H9 (cell line): ENCODE measurements at places on chromosomes 5 and 9. TPM values are rescaled to one million over a fixed set of nuclear protein-coding genes. Genes with fewer than 3 reads are reported as not detected.

Gene WWC1
- 28.2 and 30.7 TPM in 2 replicates for total RNA-seq

Gene DOK3
- 15.9 and 16.4 TPM in 2 replicates for total RNA-seq

Gene LRRC70
- total RNA-seq = 0.55 and 1.1 TPM in 2 replicates

Gene IDNK
- total RNA-seq = 0.59 and 1.4 TPM in 2 replicates

Gene GKAP1
- total RNA-seq = 5.4 and 6.2 TPM in 2 replicates

Gene CAVIN4
- 6.8 and 7.3 TPM in 2 replicates for total RNA-seq

Gene SLC6A3
- total RNA-seq = 0.50 and 0.61 TPM in 2 replicates

Gene NLN
- total RNA-seq = 126 and 137 TPM in 2 replicates

- H3K4me1 ChIP-seq = no peaks in the 10 kb centered on the region
- DNase-seq = no peak
- H3K36me3 ChIP-seq = no peaks in the 10 kb centered on the region
- no peak overlapping the region for H3K4me3 ChIP-seq
Measured at GRCh38 chr9:116152390-116152789, 1.2 kb upstream of the PAPPA start.

GRCh38 chr9:27519466-27520465 is 4.3 kb upstream of the IFNK start:
- H3K27me3 ChIP-seq = no peaks in the 10 kb centered on the region
- H3K4me3 ChIP-seq = no peak overlapping the region
- H3K4me1 ChIP-seq = no peaks in the 10 kb centered on the region; the same call in 1 of the 2 replicates
- DNase-seq = no peak
- no peaks in the 10 kb centered on the region for H3K36me3 ChIP-seq

- DNase-seq = no peak
- no peaks in the 10 kb centered on the region for H3K36me3 ChIP-seq
- H3K27me3 ChIP-seq = no peaks in the 10 kb centered on the region
- no peak overlapping the region for H3K27ac ChIP-seq
- no peak overlapping the region for H3K4me3 ChIP-seq
- no peaks in the 10 kb centered on the region for H3K4me1 ChIP-seq
Measured at GRCh38 chr5:96260009-96260408, 173.0 kb downstream of the PCSK1 start.

DNA sequence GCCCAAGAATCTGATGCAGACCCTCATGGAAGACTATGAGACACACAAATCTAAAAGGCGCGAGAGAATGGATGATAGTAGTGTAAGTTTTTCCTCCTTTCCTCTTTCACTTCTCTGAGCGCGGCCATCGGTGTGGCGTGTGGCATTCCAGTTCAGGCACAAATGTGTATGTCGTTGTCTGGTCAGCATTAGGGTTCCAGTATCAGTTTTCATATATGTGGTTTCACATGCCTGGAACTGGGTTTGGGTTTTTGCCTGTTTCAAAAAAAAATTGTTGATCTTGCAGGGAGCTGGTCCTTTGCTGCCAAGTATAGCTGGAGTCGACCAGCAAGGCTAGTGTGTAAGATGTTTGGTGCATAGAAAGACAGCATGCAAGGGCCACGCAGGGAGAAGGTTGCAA is 51.5 kb downstream of the C9orf152 start:
- no peak for DNase-seq
- H3K36me3 ChIP-seq = peaks cover 4% of the 10 kb centered on the region; the same call in 1 of the 2 replicates
- H3K27ac ChIP-seq = no peak overlapping the region

DNA sequence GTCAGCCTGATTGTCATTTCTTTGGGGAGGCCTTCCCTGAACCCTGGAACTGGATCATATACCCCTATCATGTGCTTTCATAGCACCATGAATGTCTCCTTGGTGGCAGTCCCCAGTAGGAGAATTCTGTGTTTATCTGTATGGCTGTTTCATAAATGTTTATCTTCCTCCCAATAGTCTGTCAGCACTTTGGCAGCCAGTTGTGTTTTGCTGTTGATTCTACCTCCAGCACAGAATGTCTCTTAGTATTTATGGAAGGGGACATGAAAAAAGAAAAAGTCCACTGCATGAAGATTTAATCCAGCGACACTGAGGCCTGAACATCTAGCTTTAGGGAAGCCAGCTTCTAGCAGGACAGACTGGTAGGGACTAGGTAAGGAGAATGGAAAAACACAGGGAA is 38.3 kb downstream of the GHR start:
- DNase-seq = no peak
- no peaks in the 10 kb centered on the region for H3K36me3 ChIP-seq

GRCh38 chr5:73268826-73269225 is 95.8 kb downstream of the TMEM174 start:
- no peak overlapping the region for H3K4me3 ChIP-seq
- no peaks in the 10 kb centered on the region for H3K27me3 ChIP-seq
- H3K36me3 ChIP-seq = no peaks in the 10 kb centered on the region
- no peak overlapping the region for H3K27ac ChIP-seq
- 0 out of 2 replicates have a peak, but pooled peaks cover 4% of the 10 kb centered on the region for H3K4me1 ChIP-seq
- DNase-seq = no peak

GRCh38 chr5:34415559-34416198 is 240.4 kb upstream of the RAI14 start:
- DNase-seq = no peak
- peak overlapping the region; percentile 91 for H3K27ac ChIP-seq
- peak overlapping the region; percentile 67 for H3K4me3 ChIP-seq

DNA sequence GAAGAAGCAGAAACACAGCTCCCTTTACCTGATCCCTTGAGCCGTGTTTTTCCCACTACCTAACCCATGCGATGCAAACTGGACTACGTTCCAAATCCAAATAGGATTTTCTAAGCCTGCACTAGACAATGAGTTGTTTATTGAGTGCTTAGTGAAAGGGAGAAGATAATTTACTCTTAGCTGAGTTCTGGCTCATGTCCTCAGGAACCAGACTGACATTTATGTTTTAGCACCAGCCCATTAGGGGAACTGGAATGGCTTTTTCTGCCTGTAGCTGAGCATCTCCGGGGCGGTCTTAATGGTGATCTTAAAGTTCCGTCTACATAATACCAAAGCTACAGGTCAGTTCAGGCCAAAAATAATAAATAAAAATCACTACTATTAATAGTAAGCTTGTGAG is 81.5 kb downstream of the SH3TC2 start:
- no peak for DNase-seq
- no peak overlapping the region for H3K4me3 ChIP-seq
- no peaks in the 10 kb centered on the region for H3K36me3 ChIP-seq
- H3K4me1 ChIP-seq = peaks cover 15% of the 10 kb centered on the region

DNA sequence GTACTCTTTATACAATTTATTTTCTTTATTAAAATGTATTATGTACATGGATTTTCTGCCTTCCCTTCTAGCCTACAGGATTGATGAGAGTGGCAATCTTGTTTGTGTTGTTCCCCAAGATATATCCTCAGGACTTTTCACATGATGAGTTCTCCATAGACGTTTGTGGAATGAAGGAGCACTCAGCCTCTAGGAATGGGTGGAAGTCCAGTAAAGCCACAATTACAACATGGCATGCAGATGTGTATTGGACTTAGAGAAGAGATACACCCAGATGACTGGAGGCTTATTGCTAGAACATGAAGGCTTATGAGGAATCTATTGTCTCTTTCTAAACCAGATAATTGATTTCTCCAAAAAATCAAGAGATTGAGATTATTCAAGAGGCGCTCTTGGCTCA is 8.2 kb upstream of the DOCK2 start:
- no peaks in the 10 kb centered on the region for H3K4me1 ChIP-seq
- no peak overlapping the region for H3K27ac ChIP-seq

- no peaks in the 10 kb centered on the region for H3K4me1 ChIP-seq
- no peaks in the 10 kb centered on the region for H3K27me3 ChIP-seq
- no peak overlapping the region for H3K27ac ChIP-seq
- H3K4me3 ChIP-seq = no peak overlapping the region
Measured at GRCh38 chr5:178965465-178966055, 24.6 kb downstream of the ZNF454 start.

DNA sequence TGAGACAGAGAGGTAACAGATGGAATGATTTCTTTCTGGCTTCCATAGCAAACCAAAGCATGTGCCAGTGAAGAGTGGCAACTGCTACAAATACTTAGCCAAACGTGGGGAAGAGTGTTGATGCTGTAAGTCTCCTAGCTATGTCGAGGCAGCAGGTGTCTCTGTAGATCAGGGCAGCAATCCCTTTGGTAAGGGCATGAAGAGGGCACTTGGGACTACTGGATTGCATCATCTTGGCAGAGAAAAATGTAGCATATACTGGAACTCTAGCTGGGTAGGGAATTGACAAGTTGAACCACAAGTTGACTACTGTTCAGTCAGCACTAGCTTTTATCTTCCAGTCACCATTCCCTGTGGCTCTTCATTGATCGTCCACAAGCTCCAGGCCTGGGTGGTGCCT is 75.8 kb downstream of the GHR start:
- no peaks in the 10 kb centered on the region for H3K27me3 ChIP-seq
- H3K27ac ChIP-seq = no peak overlapping the region
- no peak overlapping the region for H3K4me3 ChIP-seq
- peaks cover 4% of the 10 kb centered on the region; the same call in 1 of the 2 replicates for H3K4me1 ChIP-seq
- DNase-seq = no peak

DNA sequence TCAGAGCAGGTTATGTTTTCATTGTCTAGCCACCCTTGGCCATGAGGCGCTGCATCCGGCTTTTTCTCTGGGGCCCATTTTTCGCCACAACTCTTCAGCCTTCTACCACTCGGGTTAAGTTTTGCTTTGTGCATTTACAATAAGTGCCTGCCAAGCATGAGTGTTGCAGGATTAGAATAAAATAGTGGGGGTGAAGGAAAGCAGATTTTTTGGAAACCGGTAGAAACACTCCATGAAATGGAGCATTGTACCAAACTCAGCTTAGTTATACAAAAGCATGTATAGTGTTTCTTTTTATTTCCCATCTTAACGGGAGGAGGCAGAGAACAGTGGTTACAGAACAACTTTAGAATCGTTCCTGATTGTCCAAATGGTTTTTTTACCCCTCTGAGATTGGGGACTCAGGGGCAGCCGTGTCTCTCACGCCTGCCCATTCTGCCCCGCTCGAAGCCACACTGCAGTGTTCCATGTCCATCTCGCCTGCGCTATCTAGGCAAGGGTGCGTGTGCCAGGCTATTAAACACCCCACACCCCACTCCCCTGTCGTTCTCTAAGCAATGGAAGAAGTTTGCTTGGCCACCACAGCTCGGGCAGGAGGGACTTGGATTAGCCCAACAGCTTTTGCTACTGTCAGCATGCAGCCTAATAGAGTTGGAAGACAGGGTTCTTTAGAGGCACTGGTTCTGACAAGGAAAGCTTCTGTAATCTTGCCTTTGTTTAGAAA is 268.8 kb upstream of the WWC1 start:
- no peak overlapping the region for H3K4me3 ChIP-seq
- H3K27ac ChIP-seq = no peak overlapping the region
- no peaks in the 10 kb centered on the region for H3K36me3 ChIP-seq
- H3K27me3 ChIP-seq = no peaks in the 10 kb centered on the region

- no peaks in the 10 kb centered on the region for H3K27me3 ChIP-seq
- H3K27ac ChIP-seq = no peak overlapping the region
- no peaks in the 10 kb centered on the region for H3K4me1 ChIP-seq
- no peaks in the 10 kb centered on the region for H3K36me3 ChIP-seq
- no peak overlapping the region for H3K4me3 ChIP-seq
- DNase-seq = no peak
Measured at GRCh38 chr9:85377731-85378289, 363.9 kb downstream of the AGTPBP1 start.

- H3K27ac ChIP-seq = no peak overlapping the region
- H3K4me1 ChIP-seq = no peaks in the 10 kb centered on the region
- DNase-seq = no peak
- no peaks in the 10 kb centered on the region for H3K36me3 ChIP-seq
Measured at GRCh38 chr5:67515020-67515689, 318.6 kb upstream of the CD180 start.

GRCh38 chr5:163338-163620 is 28.0 kb upstream of the LRRC14B start:
- H3K4me1 ChIP-seq = no peaks in the 10 kb centered on the region
- no peak overlapping the region for H3K4me3 ChIP-seq
- DNase-seq = no peak
- H3K27ac ChIP-seq = no peak overlapping the region
- peaks cover 15% of the 10 kb centered on the region for H3K36me3 ChIP-seq

DNA sequence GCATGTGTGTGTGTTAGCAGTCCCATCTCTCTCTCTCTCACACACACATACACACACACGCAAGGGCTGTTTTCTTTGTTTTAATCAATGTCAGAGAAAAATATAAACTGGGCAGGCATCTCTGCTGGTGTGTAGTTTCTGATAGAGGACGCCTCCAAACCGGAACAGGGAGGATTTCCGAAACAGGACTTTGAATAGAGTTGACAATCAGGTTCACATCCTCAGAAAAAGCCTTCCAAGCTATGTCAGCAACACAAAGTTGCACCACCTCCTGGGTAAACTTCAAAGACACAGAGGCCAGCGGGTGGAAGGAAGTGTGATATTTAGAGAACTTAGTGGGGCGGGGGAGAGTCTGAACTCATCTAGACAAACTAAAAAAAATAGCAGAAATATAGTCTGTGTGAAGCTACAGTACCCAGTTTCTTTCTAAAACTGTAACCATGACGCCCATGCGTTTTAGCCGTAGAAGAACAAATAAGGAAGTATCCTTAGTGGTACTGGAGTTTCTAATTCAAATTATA is 1.2 kb downstream of the ST8SIA4 start:
- no peak for DNase-seq
- peaks cover 2% of the 10 kb centered on the region; the same call in 1 of the 2 replicates for H3K4me1 ChIP-seq
- H3K27me3 ChIP-seq = peaks cover 40% of the 10 kb centered on the region
- no peaks in the 10 kb centered on the region for H3K36me3 ChIP-seq
- H3K27ac ChIP-seq = no peak overlapping the region

DNA sequence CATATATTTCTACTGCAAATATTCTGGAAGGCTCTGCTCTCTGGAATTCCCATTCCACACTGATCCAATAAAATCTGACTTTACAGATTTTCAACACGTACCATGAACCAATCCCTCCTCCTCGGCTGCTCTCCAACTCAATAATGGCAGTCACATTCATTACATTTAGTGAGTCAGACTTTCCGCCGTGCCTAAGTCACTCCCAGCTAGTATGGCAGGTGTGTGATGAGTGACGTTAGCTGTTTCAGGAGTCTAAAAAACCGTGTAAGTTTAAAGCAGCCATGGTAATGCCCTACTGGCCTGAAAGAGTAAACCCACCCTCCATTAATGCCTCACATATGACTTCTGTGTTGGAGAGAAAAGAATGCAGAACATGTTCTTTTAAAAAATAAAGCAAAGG is 3.3 kb downstream of the FBN2 start:
- no peak for DNase-seq
- H3K4me1 ChIP-seq = peaks cover 3% of the 10 kb centered on the region; the same call in 1 of the 2 replicates
- peaks cover 15% of the 10 kb centered on the region; the same call in 1 of the 2 replicates for H3K27me3 ChIP-seq
- H3K27ac ChIP-seq = no peak overlapping the region
- H3K4me3 ChIP-seq = no peak overlapping the region

DNA sequence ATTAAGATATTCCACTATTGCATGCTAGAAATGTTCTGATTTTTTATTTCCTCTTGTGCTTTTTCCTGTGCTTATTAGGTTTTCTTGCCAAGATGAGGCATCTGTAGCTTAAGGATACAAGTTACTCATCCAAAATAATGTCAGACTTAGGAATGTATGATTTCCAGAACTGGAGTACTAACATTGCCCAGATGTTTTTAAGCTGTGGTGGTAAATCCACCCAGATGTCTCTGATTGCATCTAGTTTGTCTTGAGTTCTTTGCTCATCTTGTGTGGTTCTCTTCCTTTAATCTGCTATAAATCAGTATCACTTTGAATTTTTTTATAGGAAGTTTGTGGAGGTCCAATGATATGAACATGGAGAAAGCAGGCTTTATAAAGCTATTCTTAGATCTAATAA is 337.5 kb upstream of the ZNF608 start:
- no peak overlapping the region for H3K27ac ChIP-seq
- DNase-seq = no peak
- H3K27me3 ChIP-seq = no peaks in the 10 kb centered on the region
- no peak overlapping the region for H3K4me3 ChIP-seq
- no peaks in the 10 kb centered on the region for H3K4me1 ChIP-seq
- H3K36me3 ChIP-seq = peaks cover 5% of the 10 kb centered on the region

GRCh38 chr5:66436721-66437120 is 159.5 kb upstream of the MAST4 start:
- peak; percentile 59 for DNase-seq
- no peaks in the 10 kb centered on the region for H3K4me1 ChIP-seq
- H3K27me3 ChIP-seq = no peaks in the 10 kb centered on the region
- H3K27ac ChIP-seq = no peak overlapping the region
